ENCODE measurements at places on chromosomes 5 and 9. TPM values are rescaled to one million over a fixed set of nuclear protein-coding genes. Genes with fewer than 3 reads are reported as not detected.

- H3K4me3 ChIP-seq, result no peak overlapping the region
- H3K4me1 ChIP-seq, result no peaks in the 10 kb centered on the region
- peaks cover 1% of the 10 kb centered on the region for H3K27me3 ChIP-seq
- no peak for DNase-seq
- H3K27ac ChIP-seq, result no peak overlapping the region
These were observed 215.5 kb downstream of the TMEM167A start for GRCh38 chr5:82861701-82862100.

GRCh38 chr9:6184749-6185645, 30.6 kb upstream of the IL33 start:
- peaks cover 4% of the 10 kb centered on the region for H3K36me3 ChIP-seq
- H3K4me3 ChIP-seq, result no peak overlapping the region
- no peak overlapping the region for H3K27ac ChIP-seq

GRCh38 chr5:80960531-80961375, 590 bp downstream of the RASGRF2 start:
- H3K27ac ChIP-seq, result peak overlapping the region; percentile 28
- DNase-seq, result peak; percentile 35
- peaks cover 9% of the 10 kb centered on the region for H3K27me3 ChIP-seq

DNA sequence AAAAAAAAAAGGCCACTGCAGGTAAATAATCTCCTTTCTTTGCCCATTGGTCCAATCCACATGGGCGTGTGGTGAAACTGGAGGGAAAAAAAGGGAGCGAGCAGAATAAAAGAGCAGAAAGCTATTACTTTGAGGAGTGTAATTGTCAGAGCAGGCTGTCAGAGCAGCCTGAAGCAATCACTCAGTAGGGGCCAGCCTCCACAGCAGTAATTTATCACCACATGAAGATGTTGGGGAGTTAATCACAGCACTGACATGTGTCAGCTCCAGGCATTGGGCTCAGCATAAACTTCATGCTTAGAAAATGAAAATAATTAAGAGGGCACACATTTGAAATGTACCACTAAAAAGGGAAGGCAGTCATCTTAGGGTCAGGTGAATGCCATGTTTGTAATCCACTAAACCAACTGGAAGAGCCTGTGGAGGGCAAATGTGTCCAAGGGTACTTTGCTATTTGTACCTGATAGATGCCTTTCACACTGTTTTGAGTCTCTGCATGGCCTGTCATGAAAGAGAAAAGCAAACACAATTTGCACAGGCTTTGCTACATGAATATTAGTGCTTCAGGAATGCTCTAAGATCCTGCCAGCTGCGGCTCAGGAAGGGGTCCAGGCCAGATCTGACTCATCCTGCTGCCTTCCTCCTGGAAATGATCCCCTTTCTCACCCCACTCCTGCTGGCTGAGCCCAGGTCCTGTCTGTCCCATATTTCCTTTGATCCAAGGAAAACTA, 2.9 kb upstream of the PTGER4 start:
- no peak overlapping the region for H3K27ac ChIP-seq
- H3K4me3 ChIP-seq, result no peak overlapping the region
- no peak for DNase-seq
- H3K36me3 ChIP-seq, result no peaks in the 10 kb centered on the region

- H3K27ac ChIP-seq, result no peak overlapping the region
- no peaks in the 10 kb centered on the region for H3K27me3 ChIP-seq
- no peaks in the 10 kb centered on the region for H3K36me3 ChIP-seq
- no peak for DNase-seq
These were observed 14.3 kb downstream of the RASGEF1C start for GRCh38 chr5:180194410-180195345.

- no peaks in the 10 kb centered on the region for H3K27me3 ChIP-seq
- no peak overlapping the region for H3K4me3 ChIP-seq
- no peak overlapping the region for H3K27ac ChIP-seq
- peaks cover 3% of the 10 kb centered on the region for H3K36me3 ChIP-seq
These were observed 332.8 kb upstream of the PTGER4 start for GRCh38 chr5:40346901-40347300.

- peaks cover 11% of the 10 kb centered on the region for H3K4me1 ChIP-seq
- no peaks in the 10 kb centered on the region for H3K27me3 ChIP-seq
- no peak for DNase-seq
These were observed 209.5 kb downstream of the CD180 start for GRCh38 chr5:66987126-66987525.

GRCh38 chr5:176360894-176361436, 599 bp downstream of the KIAA1191 start:
- peaks cover 5% of the 10 kb centered on the region for H3K27me3 ChIP-seq
- H3K4me3 ChIP-seq, result peak overlapping the region; percentile 97
- peaks cover 8% of the 10 kb centered on the region for H3K4me1 ChIP-seq
- peak overlapping the region; percentile 61 for H3K27ac ChIP-seq
- H3K36me3 ChIP-seq, result peaks cover 14% of the 10 kb centered on the region

DNA sequence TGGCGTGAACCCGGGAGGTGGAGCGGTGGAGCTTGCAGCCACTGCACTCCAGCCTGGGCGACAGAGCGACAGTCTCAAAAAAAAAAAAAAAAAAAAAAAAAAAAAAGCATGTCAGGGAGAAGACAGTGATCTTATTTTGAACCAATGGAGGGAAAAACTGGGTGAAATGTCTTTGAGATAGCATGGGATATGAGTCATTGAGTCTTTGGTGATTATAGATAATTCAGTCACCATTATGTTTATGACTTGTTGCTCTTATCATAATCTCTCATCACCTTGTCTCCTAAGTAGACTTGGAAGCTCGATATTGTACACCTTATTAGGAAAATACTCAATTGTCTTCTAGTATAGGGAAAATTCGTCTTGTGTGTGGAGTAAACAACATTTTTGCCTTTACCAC, 55.1 kb upstream of the KDM4C start:
- H3K36me3 ChIP-seq, result no peaks in the 10 kb centered on the region
- H3K27ac ChIP-seq, result no peak overlapping the region
- no peak overlapping the region for H3K4me3 ChIP-seq
- peaks cover 5% of the 10 kb centered on the region for H3K4me1 ChIP-seq
- H3K27me3 ChIP-seq, result peaks cover 7% of the 10 kb centered on the region
- no peak for DNase-seq

DNA sequence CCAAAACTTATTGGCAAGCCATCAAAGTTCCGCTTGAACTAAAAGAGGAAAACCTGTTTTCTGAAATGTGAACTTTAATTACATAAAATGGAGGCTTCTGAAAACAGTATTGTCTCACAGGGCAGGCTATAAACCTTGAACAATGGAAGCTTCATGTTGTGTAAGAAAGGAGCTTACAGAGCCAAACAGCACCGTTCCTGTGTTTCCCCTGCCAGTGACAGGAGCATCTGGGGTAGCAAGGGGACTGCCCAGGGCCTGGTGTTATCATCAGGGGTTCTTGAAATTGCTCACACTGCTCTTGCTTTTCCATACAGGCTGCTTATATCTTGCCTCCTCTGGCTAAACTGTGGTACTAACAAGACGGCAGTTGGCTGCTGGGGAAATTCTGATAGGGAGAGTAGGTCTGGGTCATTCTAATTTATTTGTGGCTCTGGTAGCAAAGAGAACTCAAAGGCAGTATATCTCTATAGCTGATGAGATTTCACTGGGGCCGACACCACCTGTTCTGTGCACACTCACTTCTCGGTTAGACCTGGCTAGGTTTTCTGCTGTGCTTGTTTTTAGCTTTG, 40.4 kb downstream of the BASP1 start:
- peaks cover 4% of the 10 kb centered on the region for H3K36me3 ChIP-seq
- no peak overlapping the region for H3K4me3 ChIP-seq
- no peak overlapping the region for H3K27ac ChIP-seq

DNA sequence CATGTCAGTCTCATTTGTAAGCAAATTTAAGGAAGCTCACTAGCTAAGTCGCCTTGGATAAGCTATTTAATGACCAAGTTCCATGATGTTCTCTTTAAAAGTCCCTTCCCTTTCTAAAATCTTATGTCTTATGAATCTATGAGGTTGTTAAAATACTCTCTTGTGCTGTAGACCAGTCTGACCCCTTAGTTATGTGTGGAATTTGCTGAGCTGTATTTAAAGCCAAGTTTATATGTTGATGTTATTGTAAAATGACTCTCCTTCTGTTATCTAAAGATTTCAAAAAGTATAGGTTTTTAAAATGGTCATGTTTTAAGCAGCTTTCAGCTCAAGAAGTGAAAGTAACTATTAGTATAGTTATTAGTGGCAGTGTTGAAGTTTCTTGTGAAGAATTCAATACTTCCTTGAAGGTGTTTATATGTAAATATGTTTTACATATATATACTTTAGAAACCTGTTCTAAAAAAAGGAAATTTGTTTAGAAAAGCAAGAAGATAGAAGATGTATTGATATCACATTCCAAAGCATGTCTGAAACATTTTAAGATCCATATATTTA, 92.2 kb downstream of the CDC42SE2 start:
- no peak overlapping the region for H3K4me3 ChIP-seq
- H3K27ac ChIP-seq, result no peak overlapping the region
- DNase-seq, result no peak
- H3K36me3 ChIP-seq, result peaks cover 3% of the 10 kb centered on the region

DNA sequence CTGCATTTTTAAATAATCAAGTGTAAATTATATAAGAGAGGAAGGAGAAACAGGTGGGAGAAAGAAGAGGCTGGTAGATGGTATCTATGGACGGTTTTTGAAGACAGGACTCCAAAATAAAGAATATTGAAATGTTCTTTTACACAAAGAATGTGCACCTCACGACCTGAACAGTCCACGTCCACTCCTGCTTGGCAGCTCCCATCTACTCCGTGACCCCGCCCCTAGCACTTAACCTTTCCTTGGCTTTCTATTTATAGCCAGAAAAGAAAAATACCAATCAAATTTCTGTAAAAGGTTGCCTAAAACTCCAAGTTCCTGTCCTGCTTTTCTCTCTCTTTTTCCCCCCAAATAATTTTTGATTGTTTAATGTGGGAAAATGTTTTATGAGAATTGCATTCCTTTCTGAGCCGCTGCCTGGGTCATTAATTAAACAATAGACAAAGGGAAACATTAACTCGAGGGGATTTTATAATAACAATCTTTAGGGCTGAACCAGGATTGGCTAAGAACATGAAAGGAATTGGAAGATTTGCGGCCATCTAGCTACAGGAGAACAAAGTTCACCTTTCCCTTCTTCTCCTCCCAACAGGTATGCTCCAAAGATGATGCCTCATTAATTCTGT, 173.6 kb upstream of the MAP3K1 start:
- H3K27ac ChIP-seq, result no peak overlapping the region
- no peak for DNase-seq
- no peaks in the 10 kb centered on the region for H3K27me3 ChIP-seq
- no peaks in the 10 kb centered on the region for H3K4me1 ChIP-seq
- H3K4me3 ChIP-seq, result no peak overlapping the region
- no peaks in the 10 kb centered on the region for H3K36me3 ChIP-seq

- DNase-seq, result no peak
- no peaks in the 10 kb centered on the region for H3K4me1 ChIP-seq
- H3K27ac ChIP-seq, result no peak overlapping the region
These were observed 153.5 kb downstream of the PPP2R2B start for GRCh38 chr5:146725025-146725424.

- no peaks in the 10 kb centered on the region for H3K36me3 ChIP-seq
- H3K27ac ChIP-seq, result no peak overlapping the region
- H3K4me1 ChIP-seq, result peaks cover 11% of the 10 kb centered on the region
- peaks cover 8% of the 10 kb centered on the region for H3K27me3 ChIP-seq
- no peak for DNase-seq
These were observed 2.0 kb upstream of the CACFD1 start for GRCh38 chr9:133457748-133458147.

DNA sequence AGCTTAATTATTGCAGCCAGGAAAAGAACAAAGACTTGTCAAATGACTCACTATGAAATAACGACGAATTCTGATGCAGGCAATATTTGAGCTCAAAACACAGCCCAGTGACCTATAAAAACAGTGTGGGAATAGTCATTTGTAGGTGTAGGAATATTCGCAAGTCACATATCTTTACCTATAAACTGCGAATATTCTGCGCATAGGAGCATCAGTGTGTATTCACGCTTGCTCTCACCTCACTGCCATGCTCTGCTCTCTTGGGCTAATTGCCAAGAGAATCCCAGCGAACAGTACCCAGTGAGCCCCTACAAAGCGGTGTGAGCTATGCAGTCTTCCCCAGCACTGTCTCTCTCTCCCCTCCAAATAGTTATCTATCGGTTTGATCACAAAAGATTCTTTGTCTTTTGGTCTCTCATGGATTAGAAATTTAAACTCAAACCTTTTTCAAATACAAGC, 74.2 kb downstream of the ST8SIA4 start:
- H3K4me3 ChIP-seq, result no peak overlapping the region
- DNase-seq, result no peak
- no peaks in the 10 kb centered on the region for H3K36me3 ChIP-seq
- H3K4me1 ChIP-seq, result peaks cover 10% of the 10 kb centered on the region
- no peaks in the 10 kb centered on the region for H3K27me3 ChIP-seq
- no peak overlapping the region for H3K27ac ChIP-seq

DNA sequence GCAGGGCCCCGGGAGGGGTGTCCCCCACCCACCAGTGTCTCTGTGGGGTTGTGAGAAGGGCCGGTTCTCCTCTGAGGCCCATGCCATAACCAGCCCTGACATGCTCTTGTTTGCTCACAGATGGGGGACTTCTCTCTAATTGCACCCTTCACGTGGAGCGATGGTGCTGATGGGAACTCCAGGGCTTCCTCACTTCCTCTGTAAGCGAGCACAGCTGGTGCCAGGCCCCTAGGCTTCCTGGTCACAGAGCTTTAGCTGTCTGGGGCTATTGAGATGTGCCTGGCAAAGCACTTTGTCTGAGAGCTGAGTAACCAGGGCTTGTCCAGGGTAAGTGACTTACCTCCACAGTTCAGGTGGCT, 36.4 kb downstream of the PHF2 start:
- no peaks in the 10 kb centered on the region for H3K27me3 ChIP-seq
- no peak overlapping the region for H3K27ac ChIP-seq
- no peak overlapping the region for H3K4me3 ChIP-seq
- peaks cover 4% of the 10 kb centered on the region for H3K4me1 ChIP-seq
- H3K36me3 ChIP-seq, result no peaks in the 10 kb centered on the region

GRCh38 chr9:119074017-119074416, 295.2 kb downstream of the BRINP1 start:
- no peaks in the 10 kb centered on the region for H3K36me3 ChIP-seq
- no peak for DNase-seq
- H3K4me3 ChIP-seq, result no peak overlapping the region
- no peak overlapping the region for H3K27ac ChIP-seq

HBEGF gene
- 22.6 TPM for total RNA-seq

FST gene
- total RNA-seq, result 3.3 TPM

SLC6A18 gene
- total RNA-seq, result not detected

PIP5K1B gene
- total RNA-seq, result 1.8 TPM

PTGES gene
- total RNA-seq, result 0.15 TPM

RALGDS gene
- total RNA-seq, result 80.6 TPM

CDHR2 gene
- total RNA-seq, result 0.85 TPM

TMEM174 gene
- not detected for total RNA-seq

SLC36A3 gene
- total RNA-seq, result not detected

PRDM9 gene
- total RNA-seq, result not detected

BTNL3 gene
- 0.36 TPM for total RNA-seq

PTPRD gene
- total RNA-seq, result 47.8 TPM

HEMGN gene
- 0.44 TPM for total RNA-seq
